ENCODE measurements at places on chromosomes 3 and 15.

- DNase-seq, result no peak
These were observed 45.1 kb downstream of the HMCES start for GRCh38 chr3:129323651-129324294.

DNA sequence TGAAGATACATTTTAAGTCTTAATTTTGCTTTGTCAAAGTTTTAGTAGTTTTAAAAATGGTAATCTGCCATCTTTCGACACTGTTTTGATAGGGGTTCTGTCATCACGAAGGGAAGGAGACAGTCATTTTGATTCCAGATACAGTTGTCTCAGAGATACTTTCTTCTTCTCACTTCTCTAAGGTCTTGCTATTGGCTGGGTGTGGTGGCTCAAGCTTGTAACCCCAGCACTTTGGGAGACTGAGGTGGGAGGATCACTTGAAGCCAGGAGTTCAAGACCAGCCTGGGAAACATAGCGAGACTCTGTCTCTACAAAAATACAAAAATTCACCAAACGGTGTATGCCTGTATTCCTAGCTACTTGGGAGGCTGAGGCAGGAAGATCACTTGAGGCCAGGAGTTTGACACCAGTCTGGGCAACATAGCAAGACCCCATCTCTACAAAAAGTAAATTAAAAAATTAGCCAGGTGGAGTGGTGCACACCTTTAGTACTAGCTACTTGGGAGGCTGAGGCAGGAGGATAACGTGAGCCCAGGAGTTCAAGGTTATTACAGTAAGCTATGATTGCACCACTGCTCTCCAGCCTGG lies 3.3 kb downstream of the RAB8B start:
- no peak for DNase-seq

- DNase-seq, result no peak
These were observed 56.9 kb downstream of the CEP152 start for GRCh38 chr15:48754011-48754410.

- no peak for DNase-seq
These were observed 103.5 kb downstream of the CHSY1 start for GRCh38 chr15:101148166-101148880.

- no peak for DNase-seq
These were observed 97.8 kb upstream of the ROBO2 start for GRCh38 chr3:76942101-76942500.

DNA sequence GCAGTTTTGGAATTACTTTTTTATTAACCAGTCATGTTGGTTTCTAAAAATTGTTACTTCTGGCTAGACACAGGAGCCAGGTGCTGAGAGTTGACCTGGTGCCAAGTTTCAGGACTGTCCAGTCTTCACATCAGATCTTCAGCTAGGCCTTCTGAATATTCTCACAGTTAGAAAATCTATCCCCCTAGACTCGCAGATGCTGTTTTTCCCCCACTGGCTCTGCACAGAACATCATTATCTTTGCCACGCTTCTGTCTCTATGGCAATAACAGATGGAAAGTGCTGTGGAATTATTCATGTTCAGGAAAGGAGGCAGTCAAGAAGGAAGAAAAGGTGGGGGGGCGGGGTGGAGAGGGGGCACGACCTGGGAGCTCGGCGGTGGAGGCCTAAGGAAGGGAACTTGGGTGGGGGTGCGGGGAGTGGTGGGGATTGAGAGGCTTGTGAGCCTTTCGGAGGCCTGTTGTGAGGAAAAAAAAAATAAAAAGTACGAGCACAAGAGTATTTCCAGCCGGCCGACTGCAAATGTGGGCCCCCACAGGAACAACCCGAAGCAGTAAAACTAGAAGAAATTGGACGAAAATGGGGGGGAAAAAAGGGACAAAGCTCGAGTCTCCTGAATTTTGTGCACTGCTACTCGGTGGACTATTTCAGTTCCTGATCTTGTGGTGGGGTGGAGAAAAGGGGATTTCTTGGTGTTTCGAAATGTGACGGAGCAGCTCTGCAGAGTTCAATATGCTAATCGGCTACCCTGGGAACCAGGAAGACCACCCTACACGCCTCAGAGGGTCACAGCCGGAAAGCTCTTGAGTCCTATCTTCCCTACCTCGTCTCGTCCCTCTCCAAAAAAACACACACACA lies 1.5 kb upstream of the SKIL start:
- DNase-seq, result no peak

DNA sequence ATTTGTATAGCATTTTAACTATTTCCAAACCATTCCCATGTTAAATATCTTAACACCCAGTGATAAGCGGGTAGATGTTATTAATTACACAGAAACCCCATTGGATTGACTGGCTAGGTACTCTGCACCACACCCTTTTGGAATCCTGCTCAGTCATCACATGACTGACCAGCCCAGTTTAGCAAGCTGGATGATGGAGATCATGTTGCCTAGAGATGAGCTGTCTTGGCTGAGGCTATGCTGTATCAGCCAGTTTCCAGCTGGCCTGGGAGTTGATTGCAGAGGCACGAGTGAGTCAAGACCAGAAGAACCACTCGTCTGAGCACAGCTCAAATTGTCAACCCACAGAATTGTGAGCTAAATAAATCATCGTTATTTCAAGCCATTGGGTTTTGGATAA lies 124.6 kb downstream of the ZNF621 start:
- DNase-seq, result no peak

DNA sequence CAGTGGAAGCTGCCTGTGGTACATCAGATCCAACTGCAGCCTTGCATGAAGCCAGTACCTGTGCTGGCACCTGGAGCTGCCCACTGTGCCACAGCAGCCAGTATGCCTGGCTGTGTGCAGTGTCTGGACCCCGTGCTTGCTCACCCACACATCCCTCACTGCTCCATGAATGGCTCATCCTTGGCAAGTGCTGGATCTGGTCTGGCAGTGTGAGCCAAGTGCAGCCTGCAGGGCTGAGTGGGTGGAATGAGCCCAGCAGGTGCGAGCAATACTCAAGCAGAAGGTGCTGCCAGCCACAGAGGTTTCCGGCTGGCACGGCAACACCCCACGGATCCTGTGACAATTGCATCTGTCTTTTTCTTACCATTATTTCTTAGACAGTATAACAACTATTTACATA lies 488.2 kb upstream of the ROBO2 start:
- no peak for DNase-seq

DNA sequence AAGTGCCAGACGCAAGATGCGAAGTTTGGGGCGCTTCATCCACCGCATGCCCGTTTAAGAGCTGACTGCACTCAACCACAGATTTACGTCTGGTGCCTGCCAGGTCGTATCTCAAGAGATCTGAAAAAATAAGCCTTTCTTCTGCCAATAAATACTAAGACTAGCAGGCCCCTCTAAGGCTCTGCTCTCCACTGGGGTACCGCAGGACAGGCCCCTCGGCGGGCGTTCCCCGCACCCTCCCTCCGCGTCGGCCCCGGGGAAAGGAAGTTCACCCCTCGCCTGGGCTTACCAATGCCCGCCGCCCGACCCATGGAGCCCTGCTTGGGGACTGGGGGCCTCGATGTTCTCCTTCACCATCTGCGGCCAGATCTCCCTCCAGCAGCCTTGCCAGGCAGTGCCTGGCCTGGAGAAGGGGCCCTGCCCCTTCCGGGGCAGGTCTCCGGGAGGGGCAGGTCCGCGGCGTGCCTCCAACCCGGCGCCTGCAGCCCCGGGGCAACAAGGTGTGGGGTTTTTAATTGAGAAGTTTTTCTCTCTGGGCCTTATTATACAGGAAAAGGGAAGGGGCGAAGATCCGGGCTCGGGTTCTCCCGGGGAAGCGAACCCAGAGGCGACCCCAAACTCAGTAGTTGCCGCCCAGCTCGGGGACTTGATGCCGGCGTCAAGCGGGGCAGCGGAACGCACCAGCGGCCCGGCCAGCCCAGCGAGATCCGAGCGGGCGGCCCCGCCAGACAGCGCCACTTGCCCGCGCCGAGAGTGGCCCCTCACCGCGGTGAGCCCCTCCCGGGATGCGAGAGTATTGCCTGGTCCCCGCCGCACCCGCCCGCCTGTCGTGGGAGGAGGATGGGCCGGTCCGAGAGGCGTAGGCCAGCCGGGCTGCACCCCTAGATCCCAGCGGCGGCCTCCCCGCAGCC lies 735 bp downstream of the GOLGA8B start:
- peak; percentile 18 for DNase-seq

DNA sequence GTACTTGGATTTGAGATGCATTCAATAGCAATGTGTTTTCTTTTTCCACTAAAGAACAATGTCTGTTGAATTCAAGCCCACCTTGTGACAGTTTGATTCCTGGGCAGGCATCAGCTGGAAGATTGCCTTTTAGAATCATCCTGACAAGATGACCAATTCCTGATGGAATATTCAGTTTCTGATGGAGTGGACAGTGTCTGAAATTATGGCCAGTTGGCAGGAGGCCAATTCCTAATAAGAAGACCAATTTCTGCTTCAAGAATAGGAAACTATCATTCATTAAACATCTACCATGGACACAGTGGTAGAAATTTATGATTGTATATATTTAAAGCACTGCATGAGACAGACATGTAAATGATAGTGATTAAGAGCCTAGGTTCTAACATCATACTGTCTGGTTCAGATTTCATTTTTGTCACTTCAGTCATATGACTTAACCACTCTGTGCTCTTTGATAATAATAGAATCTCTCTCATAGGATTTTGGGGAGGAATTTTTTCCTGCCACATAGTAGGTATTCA lies 133.6 kb downstream of the CLSTN2 start:
- DNase-seq, result no peak

DNA sequence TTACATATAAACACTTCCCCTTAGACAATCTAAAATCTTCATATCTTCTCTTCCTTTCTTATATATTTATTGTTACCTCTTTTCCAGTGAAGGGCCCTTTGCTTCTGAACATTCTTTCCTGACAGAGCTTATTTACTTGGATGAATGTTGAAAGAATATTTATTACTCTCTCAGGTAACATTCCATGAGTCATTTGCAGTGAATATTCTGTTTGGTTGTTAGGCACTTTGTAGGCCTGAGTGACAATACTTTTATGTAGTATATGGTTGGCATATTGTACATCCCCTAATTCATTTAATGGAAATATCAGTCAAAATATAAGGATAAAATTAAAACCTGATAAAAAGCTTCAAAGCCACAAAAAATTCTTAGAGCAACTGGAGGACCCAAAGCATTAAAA lies 260.9 kb upstream of the KCNMB2 start:
- DNase-seq, result no peak

DNA sequence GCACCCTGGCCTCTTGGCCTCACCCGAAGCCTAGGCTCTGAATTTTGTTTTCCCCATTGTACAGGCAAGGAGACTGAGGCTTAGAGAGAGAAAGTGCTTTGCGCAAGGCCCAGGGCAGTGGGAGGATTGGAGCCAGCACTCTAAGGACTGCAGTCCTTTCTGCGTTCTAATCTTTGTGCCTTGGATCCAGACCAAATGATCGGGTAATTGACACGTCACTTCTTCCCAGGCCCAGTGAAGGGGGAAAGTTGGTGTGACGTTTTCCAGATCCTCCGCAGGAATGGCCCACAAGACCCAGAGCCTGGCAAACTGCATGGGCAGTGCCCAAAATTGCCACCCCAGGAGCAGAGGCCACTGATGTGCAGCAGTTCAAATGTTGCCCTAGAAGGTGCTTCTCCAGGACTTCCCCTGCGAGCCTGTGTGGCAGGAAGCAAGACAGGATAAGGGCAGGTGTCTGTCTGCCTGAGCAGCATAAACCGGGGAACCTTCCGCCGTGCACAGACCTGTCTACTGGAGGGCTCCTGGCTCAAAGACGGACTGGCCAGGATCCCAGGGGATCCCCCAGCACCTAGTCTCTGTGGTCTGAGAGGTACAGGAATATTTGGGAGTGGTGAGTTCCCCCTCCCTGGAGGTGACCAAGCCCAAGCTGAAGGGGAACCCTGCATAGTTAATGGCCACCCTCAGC lies 194.5 kb upstream of the TLE3 start:
- DNase-seq, result no peak

- no peak for DNase-seq
These were observed 24.0 kb downstream of the GOLIM4 start for GRCh38 chr3:168071591-168072322.
